ENCODE measurements at places on chromosomes 4 and X.

DNA sequence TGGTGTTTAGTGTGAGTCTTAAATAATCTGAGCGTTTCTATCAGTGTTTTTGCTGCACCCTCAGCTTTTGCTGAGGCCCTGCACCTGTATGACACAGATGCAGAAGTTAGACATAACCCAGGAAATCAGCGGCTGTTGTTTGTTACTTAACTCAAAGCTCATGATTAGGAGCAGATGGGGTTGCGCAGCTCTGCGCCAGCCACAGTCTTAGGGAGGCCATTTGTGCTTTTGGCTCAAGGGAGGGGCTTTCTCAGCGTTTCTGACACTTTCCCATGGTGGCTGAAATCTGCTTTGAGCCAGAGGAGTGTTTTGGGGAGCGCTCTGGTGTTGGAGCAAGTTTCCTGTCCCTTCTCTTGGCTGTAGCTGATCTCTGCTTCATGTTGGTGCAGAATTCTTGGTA lies 433.8 kb downstream of the NAF1 start:
- DNase-seq, result no peak

DNA sequence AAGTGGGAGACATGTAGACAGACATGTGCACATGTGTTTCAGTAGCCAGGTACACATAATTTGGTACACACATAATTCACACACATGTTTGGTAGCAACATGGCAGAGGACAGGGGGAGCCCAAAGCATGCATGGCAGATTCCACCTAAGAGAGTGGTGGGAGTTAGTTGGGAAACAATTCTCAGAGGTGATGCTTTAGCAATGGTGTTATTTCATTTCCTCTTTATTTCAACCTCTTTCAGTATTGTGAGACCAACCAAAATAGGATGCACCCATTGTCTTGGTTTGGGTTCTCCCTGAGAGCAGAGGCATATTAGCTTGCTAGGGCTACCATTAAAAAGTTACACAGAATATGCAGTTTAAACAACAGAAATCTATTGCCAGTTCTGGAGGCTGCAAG lies 92.2 kb upstream of the ANXA3 start:
- no peak for DNase-seq

GRCh38 chr4:76526585-76526990 lies 91.6 kb downstream of the SHROOM3 start:
- no peak for DNase-seq

- no peak for DNase-seq
These were observed 13.4 kb upstream of the PCSK1N start for GRCh38 chrX:48848847-48849246.

GRCh38 chr4:24809815-24810405 lies 14.5 kb downstream of the SOD3 start:
- DNase-seq, result no peak

DNA sequence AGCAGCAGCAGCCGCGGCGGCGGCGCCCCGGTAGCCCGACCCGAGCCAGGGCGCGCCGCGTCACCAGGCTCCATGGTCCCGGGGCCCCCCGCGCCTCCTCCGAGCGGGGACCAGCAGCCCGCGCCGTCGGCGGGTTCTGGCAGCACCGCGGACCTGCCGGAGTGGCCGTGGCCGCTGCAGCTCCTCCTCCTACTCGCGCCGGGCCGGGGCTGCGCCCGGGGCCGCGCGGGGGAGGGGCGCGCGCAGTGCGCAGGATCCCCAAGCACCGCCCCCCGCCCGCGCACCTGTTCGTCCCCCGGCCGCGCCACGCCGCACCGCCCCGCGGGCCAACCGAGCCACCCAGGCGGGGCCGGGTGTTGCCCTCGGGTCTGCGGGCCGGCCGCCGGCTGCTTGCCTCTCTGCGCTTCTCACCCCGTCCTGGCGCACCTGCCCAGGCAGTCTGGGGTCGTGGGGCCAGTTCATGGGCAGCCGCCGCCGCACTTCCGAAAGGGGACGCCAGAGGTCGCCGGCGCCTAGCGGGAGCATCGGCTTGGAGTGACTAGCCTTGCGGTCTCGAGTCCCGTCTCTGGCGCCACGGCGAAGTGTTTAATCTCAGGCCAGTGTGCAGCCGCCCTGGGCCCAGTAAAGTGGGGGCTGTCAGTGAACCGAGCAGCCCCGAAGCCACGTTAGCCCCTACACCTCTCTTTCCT lies at the start of gene SLC9A7:
Gene SLC9A7, minus strand, starts transcription at position 163 of the 689 bp plus-strand sequence. Its CDS starts 89 bp downstream, at position 74.
- DNase-seq, result peak; percentile 48

GRCh38 chrX:109747681-109748080 lies 14.6 kb upstream of the ACSL4 start:
- DNase-seq, result no peak
